Forelimb muscle (tissue), 1 donor: ENCODE measurements at places on chromosomes 5 and 9. TPM values are rescaled to one million over a fixed set of nuclear protein-coding genes. Genes with fewer than 3 reads are reported as not detected.

Gene PCDHGB5
- polyA plus RNA-seq, result 3.1 TPM

Gene ADAMTS13
- polyA plus RNA-seq, result 7.8 TPM

Gene BAAT
- polyA plus RNA-seq, result 1.7 TPM

Gene GMCL2
- not detected for polyA plus RNA-seq

DNA sequence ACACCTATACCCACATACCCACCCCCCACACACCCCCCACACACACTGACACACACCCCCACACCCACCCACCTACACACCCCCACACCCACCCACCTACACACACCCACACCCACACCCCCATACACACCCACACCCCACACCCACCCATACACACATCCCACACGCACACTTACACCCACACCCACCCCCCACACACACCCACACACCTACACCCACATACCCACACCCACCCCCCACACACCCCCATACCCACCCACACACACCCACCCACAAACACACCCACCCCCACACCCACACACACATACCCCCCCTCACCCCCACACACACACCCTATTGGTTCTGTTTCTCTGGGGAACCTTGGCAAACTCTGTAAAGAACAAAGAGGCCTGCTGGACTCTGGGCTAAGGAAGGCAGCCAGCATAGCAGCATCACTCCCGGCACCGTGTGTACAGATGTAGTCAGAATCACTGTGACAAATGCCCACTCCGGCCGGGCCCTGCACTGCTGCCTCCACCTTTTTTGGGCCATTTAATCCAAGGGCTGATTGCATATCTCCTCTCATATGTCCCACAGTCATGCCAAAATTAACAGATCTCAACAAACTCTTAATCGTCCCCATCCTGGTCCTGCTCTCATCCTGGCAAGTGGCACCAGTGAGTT is 42.3 kb downstream of the COL23A1 start:
- DNase-seq, result no peak

DNA sequence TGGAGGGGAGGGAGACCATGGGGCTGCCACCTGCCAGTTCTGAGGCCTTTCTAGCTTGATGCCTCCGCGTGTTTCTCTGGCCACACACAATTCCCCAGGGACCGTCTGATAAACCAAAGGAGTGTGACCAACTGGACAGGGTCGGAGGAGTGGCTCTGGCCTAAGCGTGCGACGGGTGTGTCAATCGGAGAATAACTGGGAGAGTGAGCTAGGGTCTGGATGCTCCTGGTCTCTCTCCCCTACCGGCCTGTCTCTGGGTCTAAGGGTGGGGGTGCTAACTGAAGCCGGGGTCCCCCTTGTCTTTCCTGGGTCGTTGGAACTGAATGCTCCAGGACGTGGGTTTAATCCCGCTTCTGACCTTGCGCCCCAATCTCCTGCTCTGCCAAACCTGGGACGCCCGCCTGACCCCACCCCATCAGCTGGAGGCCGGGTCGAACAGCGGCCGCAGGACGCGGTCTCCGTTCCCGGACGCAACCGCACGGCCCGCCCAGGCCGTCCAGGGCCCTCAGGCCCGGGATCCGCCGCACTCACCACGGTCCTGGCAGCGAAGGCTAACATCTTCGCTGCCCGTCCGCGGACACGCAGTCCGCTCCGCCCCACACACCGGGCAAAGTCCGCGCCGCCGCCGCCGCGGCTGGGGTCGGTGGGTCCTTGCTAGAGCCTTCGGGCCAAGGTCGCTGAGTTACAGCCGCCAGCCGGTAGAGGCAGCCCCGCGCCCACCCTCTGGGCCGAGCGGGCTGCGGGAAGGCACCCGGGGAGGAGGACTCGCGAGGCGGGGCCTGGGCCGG is 447 bp downstream of the CRAT start:
- DNase-seq, result no peak

DNA sequence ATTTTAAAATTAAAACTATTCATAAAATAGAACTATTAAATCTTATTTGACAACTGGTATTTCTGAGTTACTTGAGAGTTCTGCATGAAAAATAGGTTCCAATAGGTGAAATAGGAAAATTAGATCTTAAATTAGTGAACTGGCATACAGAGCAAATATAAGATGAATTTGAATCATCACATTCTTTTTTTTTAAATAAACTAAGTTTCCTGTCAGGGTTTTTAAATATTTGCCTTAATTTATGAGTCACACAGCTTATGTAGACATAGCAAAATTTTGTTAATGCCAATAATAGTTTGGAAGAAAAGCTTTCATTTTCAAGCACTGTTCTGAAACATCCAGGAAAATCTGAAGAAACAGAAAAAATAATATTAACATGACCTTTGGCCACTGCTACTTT is 311.7 kb upstream of the HAPLN1 start:
- DNase-seq, result no peak

- no peak for DNase-seq
Observed at GRCh38 chr9:86783884-86784283, 163.4 kb downstream of the GAS1 start.

- DNase-seq, result no peak
Observed at GRCh38 chr9:92158097-92158601, 42.9 kb upstream of the SPTLC1 start.

Gene PTGER4
- polyA plus RNA-seq, result 6.9 TPM

- DNase-seq, result no peak
Observed at GRCh38 chr5:74232276-74232675, 408.3 kb downstream of the ENC1 start.

Gene FSTL4
- 3.6 TPM for polyA plus RNA-seq

Gene MEGF10
- 43.0 TPM for polyA plus RNA-seq

DNA sequence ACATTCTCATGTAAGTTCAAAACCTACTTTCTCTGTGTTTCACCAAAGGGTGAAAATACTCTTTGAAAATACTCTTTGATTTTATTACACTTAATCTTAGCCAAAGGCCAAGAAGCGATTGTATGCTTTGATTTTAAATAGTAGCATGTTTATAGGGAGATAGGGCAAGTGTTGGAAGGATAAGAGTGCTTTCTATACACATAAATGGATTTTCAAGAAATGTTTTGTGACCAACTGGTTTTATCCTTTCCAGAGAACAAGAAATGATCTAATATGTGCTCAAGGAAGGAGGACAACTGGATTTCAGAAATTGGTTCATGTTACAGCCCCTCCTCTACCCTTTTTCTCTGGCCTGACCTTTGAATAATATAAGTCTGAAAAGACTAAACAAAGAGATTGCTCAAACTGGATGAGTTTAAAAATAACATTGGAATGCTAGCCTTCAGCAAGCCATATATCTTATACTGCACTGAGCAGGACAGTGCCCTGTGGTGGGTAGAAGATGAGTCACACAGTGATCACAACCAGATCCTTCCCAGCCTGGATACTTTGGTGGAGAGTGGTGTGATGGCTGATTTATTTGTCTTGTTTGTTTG is 13.1 kb downstream of the PALM2AKAP2 start:
- no peak for DNase-seq

Gene GSN
- 293 TPM for polyA plus RNA-seq

DNA sequence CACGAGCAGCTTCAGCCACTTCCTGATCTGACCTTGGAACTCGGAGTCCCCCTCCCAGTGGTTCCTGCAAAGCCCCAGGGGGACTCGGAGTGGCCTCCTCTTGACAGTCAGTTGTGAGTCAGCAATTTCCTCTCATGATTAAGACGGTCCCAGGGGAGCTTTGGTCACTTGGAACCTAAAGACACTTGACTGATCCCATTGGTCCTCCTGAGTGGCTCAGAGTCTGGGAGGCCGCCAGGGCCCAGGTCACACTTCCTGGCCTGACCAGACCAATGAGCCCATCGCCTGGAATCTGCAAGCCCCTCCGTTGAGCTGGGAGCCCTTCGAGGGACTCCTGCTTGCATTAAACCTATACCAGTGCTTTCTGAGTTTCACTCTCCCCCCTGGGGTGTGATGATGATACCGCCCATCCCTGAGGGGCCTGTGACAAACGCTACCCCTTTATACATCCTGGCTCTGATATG is 29.1 kb downstream of the TSPAN17 start:
- DNase-seq, result no peak

DNA sequence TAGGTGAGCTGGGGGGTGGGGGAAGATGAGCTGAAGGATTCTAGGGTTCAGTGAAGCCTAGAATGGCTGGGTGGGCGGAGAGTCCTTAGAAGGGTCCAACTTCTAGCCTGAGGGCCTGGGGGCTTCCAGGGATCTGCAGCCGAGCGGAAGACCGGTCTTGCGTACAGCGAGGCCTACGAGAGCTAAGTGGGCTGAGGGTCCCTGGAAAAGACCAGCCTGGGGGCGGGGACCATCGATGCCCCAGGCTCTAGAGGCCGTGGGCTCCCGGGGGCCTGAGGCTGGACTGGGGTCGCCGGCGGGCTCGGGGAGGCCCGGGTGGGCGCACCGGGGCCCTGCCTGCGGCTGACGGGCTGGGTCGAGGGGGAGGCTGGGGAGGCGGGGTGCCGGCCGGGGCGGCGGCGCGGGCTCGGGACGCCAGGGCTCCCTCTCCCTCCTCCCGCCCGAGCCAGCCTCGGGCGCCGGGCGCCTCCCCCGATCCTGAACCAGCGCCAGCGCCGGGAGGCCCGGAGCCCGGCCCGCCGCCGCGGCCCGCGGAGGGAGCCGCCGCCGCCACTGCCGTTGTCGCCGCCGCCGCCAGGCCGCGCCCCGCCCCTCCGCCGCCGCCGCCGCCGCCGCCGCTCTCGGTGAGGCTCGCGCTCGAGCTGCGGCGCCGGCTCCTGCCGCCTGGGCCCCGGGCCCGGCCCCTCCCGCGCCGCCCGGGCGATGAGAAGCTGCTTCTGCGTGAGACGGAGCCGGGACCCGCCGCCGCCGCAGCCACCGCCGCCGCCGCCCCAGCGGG is at the start of gene MVB12B:
Gene MVB12B (plus strand): TSS at position 602 of the 778 bp plus-strand sequence. CDS start 101 bp downstream, at position 703.
- no peak for DNase-seq

GRCh38 chr5:44827681-44828080 is 18.9 kb downstream of the MRPS30 start:
- DNase-seq, result no peak

Gene IL13
- polyA plus RNA-seq, result not detected

Gene IFNK
- not detected for polyA plus RNA-seq

DNA sequence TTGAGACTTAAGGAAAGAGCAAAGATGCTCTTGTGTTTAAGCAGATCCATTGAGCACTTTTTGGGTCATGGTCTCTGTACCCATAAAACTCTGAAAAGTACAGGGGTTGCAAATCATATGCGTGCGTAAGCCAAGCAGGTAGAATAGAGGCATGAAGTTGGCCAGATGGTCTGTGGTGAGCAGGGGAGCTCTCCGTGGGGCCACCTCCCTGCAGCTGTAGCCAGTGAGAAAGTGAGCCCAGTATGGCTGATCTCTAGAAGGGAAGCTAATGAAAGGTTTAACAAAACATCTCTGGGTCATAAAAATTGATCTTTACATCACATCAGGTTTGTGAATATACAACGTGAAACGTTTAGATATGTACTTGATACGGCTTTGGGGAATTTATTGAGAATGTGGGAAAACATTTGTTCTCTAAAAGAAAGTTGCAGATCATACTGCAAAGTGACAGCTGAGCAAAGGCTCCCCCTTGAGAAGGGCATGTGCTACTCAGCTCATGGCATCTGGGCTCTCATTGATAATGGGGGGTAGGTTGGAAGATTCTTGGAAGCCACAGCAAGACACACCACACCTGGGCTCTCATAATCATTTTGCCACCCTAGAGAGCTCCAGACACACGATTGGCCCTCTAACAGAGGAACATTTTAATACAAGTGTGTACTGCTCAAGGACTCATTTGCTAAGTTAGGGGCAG is 30.6 kb downstream of the SH3GL2 start:
- DNase-seq, result no peak

DNA sequence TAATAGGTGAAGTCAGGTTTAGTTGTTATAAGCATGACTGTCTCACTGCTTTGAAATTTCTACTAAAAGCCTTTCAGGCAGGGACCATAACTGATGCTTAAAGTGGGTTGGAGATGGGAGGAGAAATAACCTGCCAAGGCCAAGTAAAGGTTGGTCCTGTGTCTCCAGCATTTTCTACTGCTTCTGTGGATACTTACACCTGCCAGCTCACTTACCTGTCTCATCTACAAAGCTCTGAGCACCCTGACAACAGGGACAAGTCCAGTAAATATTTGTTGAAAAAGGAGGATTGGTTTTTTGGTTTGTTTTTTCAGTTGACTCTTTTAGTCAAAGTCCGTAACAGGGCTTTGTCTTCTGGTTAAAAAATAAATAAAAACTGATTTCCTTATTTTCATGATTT is 38.6 kb downstream of the GRAMD2B start:
- no peak for DNase-seq

GRCh38 chr5:90641528-90641927 is 82.9 kb downstream of the ADGRV1 start:
- no peak for DNase-seq

- DNase-seq, result peak; percentile 11
Observed at GRCh38 chr9:112570671-112571167, 84.1 kb downstream of the KIAA1958 start.

GRCh38 chr5:139562847-139563246 is 1.7 kb downstream of the UBE2D2 start:
- no peak for DNase-seq

DNA sequence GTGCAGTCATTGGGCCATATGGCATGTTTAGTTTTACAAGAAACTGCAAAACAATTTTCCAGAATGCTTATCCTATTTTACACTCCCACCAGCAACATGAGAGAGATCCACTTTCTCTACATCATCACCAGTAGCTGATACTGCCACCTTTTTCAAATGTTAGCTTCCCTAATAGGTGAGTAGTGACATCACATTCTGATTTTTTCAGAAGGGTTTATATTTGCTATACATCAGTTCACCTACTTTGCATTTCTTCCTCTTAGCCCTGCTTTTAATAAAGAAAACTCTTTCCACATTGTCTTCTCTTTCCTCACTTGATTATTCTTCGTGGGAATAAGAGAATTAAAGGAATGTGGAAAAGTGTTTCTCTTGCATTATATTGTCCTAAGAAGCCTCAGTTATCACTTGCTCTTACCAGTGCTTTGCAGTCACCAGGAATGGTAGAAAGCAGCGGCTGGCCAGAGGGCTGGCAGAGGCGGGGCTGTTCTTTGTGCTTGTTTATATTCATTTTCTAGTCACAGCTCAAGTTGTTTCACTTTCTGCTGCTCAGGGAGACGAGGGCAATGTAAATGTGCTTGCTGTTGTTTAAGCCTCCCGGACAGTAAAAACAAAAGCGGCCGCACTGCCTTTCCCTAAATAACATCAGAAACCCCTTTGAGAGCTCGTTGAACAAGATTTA is 164.8 kb downstream of the HSD17B3 start:
- no peak for DNase-seq

DNA sequence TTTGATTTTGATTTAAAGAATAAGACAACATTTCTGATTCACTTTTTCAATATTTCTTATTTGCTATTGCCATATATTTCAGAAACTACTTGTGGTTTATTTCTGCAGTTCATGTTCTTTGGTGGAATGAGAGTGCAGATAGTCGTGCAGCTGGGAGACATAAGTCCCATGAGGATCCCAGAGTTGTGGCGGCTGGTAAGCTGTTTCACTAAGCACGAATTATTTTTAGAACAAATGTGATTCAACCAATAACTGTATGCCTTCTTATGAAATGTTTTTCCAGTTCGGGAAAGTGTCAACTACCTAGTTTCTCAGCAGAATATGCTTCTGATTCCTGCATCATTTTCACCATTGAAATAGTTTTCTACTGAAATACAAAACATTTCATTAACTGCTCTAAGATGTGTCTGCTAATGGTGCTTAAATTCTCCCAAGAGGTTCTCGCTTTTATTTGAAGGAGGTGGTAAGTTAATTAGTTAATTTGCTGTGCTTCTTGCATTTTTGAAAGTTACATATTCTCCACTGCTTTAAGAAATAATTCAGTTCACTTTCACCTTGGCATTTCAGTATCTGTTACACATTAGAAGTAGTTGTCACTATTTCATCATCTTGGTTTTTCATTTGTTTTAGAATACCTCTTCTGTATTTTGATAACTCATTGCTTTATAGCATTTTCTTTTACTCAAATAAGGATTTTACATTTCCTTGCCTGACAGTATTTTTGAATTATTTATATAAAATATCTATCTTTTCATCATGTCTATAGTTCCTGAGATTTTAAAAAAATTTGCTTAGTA is 9.0 kb downstream of the NIPSNAP3B start:
- DNase-seq, result no peak

Gene GFRA3
- polyA plus RNA-seq, result 2.8 TPM
